ENCODE measurements at places on chromosomes 7 and 10. TPM values are rescaled to one million over a fixed set of nuclear protein-coding genes. Genes with fewer than 3 reads are reported as not detected.

Gene EGFR
- 53.6 TPM for polyA plus RNA-seq

Gene SPDYE5
- 3.8 TPM for polyA plus RNA-seq

Gene NUP205
- polyA plus RNA-seq = 72.5 TPM

Gene ARMC3
- polyA plus RNA-seq = 8.4 TPM

Gene COBL
- polyA plus RNA-seq = 5.9 TPM

Gene SHTN1
- 30.1 TPM for polyA plus RNA-seq

- peaks cover 29% of the 10 kb centered on the region for H3K36me3 ChIP-seq
- peak overlapping the region; percentile 68 for H3K27ac ChIP-seq
- H3K27me3 ChIP-seq = no peaks in the 10 kb centered on the region
- no peak overlapping the region for H3K4me3 ChIP-seq
- no peak for DNase-seq
Observed at GRCh38 chr10:33248638-33249037, 85.8 kb downstream of the NRP1 start.

DNA sequence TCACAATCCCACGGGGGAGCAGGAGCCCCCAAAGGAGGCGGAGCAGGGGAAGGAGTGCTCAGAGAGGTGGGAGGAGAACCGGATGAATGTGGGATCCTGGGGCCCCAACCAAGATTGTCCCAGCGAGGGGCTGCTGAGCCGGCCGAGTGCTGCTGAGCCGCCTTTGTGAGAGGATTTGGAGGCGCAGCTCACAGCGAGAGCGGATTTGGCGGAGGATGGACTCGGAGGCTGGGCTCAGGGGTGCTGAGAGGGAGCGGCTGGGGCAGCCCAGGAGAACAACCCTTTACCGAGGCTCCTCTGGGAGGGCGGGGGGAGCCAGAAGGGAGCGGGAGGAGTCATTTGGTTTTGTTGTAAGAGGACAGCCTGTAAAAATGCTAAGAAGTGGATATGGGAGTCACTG, 23.0 kb downstream of the GHRHR start:
- no peaks in the 10 kb centered on the region for H3K36me3 ChIP-seq
- no peaks in the 10 kb centered on the region for H3K27me3 ChIP-seq
- no peak overlapping the region for H3K27ac ChIP-seq
- no peak for DNase-seq
- no peak overlapping the region for H3K4me3 ChIP-seq
- peaks cover 7% of the 10 kb centered on the region for H3K4me1 ChIP-seq

DNA sequence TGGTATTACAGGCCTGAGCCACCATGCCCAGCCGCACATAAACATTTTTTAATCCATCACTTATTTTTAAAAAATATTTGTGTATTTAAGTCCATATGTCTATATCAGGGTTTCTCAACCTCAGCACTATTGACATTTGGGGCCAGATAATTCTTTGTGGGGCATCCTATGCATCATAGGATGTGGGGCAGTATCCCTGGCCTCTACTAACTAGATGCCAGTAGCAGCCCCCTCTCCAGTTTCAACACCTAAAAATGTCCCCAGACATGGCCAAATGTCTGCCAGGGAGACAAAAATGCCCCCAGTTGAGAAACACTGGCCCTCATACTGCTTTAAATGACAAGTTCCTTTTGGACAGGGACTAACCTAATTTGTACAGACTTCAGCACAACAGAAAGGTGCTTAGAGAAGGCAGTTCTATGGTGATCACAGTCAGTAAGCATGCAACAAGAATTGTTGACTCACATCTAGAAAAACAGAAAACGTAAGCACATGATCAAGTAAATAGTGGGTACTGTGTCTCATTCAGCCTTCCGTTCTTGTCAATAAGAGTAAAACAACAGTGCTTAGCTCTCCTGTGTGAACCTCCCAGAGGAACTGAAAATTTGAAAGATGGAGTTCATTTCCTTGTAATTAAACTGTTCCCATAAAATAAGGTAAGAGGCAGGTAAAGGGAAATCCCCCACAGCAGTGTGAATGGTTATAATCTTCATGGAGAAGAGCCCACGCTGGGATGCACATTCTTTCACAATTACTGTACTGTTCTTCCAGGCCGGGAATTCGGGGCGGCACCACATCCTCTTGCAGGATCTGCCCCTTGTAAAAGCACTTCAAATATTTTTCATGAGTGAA, 17.3 kb upstream of the ADRB1 start:
- no peaks in the 10 kb centered on the region for H3K27me3 ChIP-seq
- no peak overlapping the region for H3K4me3 ChIP-seq
- H3K4me1 ChIP-seq = peaks cover 6% of the 10 kb centered on the region
- no peak for DNase-seq

DNA sequence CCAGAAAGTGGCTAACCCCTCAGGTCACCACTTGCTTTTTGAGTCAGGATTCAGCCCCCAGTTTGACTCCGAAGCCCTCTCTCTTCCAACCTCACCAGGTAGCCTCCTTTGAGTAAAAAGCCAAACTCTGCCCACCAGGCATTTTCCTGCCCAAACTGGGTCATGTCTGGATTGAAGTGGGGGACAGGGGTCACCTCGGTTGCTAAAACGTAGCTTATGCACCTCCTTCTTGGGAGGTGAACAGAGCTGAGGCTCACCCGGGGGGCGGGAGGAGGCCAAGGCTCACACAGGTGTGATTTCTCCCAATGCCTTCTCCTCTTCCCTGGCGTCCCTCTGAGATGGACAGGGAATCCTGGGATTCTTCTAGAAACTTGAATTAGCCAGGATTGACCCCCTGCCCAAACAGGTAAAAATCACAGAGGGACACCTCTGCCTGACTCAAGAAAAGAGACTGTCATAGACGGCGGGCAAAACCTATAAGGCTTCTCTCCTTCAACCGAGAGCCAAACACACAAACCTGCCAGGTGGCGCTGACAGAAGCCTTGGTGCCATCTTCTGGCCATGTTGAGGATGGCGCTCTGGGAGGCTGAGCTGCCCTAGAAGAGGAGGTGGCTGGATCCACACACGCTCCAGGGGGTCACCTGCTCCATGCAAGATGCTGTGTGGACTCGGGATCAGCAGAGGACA, 51.6 kb downstream of the PRLHR start:
- H3K27me3 ChIP-seq = peaks cover 43% of the 10 kb centered on the region
- no peak overlapping the region for H3K4me3 ChIP-seq
- DNase-seq = no peak
- no peaks in the 10 kb centered on the region for H3K4me1 ChIP-seq

GRCh38 chr10:110946496-110946895, 27.1 kb downstream of the SHOC2 start:
- no peak for DNase-seq
- no peaks in the 10 kb centered on the region for H3K36me3 ChIP-seq
- no peak overlapping the region for H3K27ac ChIP-seq
- no peak overlapping the region for H3K4me3 ChIP-seq
- H3K4me1 ChIP-seq = peaks cover 24% of the 10 kb centered on the region
- no peaks in the 10 kb centered on the region for H3K27me3 ChIP-seq

GRCh38 chr10:11227103-11227502, 209.4 kb downstream of the CELF2 start:
- DNase-seq = no peak

- H3K27ac ChIP-seq = no peak overlapping the region
- peaks cover 23% of the 10 kb centered on the region for H3K4me1 ChIP-seq
- no peaks in the 10 kb centered on the region for H3K27me3 ChIP-seq
- no peaks in the 10 kb centered on the region for H3K36me3 ChIP-seq
Observed at GRCh38 chr7:92625617-92626016, 35.4 kb upstream of the FAM133B start.

GRCh38 chr10:100508691-100509150, 10.9 kb downstream of the SEC31B start:
- peaks cover 28% of the 10 kb centered on the region for H3K4me1 ChIP-seq
- no peak overlapping the region for H3K27ac ChIP-seq
- H3K27me3 ChIP-seq = no peaks in the 10 kb centered on the region
- H3K36me3 ChIP-seq = no peaks in the 10 kb centered on the region
- no peak overlapping the region for H3K4me3 ChIP-seq
- no peak for DNase-seq

- H3K27me3 ChIP-seq = peaks cover 51% of the 10 kb centered on the region
- no peaks in the 10 kb centered on the region for H3K36me3 ChIP-seq
- no peak for DNase-seq
Observed at GRCh38 chr10:110634527-110635209, 9.5 kb upstream of the RBM20 start.

DNA sequence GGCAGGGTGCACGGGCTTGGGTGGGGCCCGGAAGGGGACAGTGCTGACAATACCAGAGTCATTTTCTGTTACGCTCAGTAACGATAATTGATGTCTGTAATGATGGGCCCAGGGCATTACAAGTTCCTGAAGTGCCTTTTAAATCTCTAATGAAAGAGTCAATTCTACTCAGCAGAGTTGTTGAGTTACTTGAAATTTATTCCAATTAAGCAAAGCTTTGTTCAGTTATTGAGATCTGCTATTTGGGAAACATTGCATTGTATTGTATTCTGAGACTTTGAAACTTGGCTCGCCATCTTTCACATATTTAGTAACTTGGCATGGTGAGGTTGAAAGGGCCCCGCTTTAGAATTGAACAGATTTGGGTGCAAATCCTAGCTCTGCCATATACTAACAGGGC, 34.7 kb downstream of the MINDY4 start:
- no peak for DNase-seq
- H3K27me3 ChIP-seq = no peaks in the 10 kb centered on the region
- H3K4me3 ChIP-seq = no peak overlapping the region
- no peak overlapping the region for H3K27ac ChIP-seq
- H3K36me3 ChIP-seq = no peaks in the 10 kb centered on the region
- H3K4me1 ChIP-seq = peaks cover 18% of the 10 kb centered on the region

GRCh38 chr10:71696628-71697326, 22.8 kb downstream of the C10orf105 start:
- no peaks in the 10 kb centered on the region for H3K36me3 ChIP-seq
- H3K27me3 ChIP-seq = no peaks in the 10 kb centered on the region
- no peak overlapping the region for H3K4me3 ChIP-seq
- H3K27ac ChIP-seq = no peak overlapping the region

DNA sequence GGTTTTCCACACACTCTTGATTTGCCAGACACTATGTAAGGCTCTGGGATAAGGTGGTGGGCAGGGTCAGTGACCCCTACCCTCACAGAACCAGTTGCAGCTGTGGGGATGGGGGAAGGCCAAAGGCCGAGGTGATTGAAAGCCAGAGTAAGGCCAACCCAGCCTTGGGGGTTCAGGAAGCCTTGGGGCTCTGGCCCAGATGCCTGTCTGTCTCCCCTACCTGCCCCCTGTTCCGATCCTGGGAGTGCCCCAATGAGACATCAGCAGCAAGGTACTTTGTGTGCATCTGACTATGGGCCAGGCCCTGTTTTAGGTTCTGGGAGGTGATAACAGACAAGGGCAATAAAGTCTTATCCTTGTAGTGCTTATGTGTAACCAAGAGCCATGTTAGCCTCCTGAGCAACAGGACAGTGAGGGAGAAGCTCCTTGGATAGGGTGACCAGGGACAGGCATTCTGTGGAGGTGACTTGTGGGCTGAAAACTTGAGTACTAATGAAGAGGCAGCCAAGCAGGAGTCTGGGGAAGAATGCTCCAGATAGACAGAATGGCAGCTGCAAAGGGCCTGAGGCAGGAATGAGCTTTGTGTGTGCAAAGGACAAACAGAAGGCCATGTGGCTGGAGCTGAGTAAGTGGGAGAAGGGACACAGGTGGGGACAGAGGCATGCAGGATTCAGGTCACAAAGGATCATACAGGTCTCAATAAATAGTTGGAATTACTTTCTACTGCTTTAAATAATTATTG, 35.4 kb downstream of the TSPAN14 start:
- H3K27ac ChIP-seq = peak overlapping the region; percentile 90
- no peak for DNase-seq
- H3K4me1 ChIP-seq = peaks cover 100% of the 10 kb centered on the region

GRCh38 chr10:123786306-123786705, 105.3 kb downstream of the CPXM2 start:
- no peak overlapping the region for H3K4me3 ChIP-seq
- H3K27me3 ChIP-seq = no peaks in the 10 kb centered on the region
- no peaks in the 10 kb centered on the region for H3K36me3 ChIP-seq
- H3K27ac ChIP-seq = no peak overlapping the region
- DNase-seq = no peak

GRCh38 chr7:34756025-34756437, 98.0 kb downstream of the NPSR1 start:
- H3K4me3 ChIP-seq = no peak overlapping the region
- H3K4me1 ChIP-seq = no peaks in the 10 kb centered on the region
- H3K36me3 ChIP-seq = no peaks in the 10 kb centered on the region
- H3K27me3 ChIP-seq = no peaks in the 10 kb centered on the region
- no peak for DNase-seq

Data from left lung (tissue), 14 donors.